ENCODE measurements at places on chromosomes 11 and 22.

DNA sequence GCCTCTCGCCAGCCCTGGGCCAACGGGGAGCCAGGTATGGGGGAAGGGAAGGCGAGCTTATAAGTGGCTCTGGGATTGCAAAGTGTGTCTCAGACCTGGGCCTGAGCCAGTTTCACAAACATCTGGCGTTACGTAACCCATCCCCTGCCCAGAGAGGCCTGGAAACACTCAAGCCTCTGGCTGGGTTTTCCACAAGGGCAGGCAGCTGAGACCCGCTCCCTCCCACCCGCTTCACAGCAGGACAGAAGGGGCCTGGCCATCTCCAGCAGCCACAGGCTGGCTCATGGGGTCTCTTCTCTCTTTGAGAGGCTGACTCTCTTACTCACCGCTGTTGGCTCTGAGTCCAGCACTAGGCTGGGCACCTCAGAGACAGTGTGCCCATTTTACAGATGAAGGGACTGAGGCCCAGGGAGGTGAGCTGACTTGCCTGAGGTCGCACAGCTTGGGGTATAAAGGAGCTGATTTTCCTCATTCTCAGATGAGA, 44.5 kb downstream of the TRIOBP start:
- DNase-seq = peak; percentile 20

GRCh38 chr22:38098410-38099249, 11.9 kb downstream of the BAIAP2L2 start:
- DNase-seq = no peak

DNA sequence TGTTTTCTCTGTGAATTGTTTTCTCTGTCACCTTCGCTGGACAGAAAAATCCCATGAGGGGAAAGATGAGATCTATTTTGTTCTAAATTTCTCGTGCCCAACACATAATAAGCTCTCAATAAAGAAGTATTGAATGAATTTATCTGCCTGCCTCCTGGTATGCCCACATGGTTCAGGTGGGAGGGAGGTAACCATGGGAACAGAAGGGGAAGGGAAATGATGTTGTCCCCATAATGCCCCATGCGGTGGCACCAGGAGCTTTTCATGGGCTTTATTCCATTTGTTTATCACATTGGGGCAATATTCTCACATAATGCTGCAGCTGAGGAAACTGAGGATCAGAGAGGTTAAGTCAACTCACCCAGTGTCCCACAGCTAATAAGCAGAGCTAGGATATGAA, 8.7 kb downstream of the USH1C start:
- DNase-seq = no peak

DNA sequence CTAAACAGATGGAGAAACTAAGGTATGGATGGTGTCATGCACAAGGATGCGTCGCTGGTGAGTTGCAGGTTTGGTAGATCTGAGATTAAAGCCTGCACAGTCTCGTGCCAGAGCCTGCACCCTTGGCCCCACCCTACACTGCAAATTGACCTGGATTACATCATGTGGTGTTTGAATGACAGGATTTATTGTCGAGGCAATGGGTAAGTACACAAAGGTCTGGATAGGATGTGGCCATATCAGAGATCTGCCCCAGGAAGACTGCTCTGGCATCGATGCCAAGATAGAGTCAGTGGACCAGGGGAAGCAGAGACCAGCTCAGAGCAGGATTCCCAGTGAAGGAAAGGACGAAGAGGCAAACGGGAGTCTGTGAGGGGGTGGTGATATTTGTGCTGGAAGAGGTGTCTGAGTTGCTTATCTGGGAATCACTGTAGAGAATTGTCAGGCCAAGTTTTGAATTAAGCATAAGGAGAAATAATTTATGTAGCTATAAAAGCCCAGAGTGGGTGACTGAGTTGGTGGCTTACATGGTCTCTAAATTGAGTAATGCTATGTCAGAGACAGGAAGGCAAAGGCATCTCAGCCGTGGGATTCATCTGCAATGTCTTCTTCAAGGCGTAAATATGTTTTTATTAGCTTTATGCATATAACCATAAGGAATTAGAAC, 499.6 kb upstream of the B3GAT1 start:
- no peak for DNase-seq

GRCh38 chr11:128757886-128758612, 64.2 kb downstream of the FLI1 start:
- DNase-seq = no peak

DNA sequence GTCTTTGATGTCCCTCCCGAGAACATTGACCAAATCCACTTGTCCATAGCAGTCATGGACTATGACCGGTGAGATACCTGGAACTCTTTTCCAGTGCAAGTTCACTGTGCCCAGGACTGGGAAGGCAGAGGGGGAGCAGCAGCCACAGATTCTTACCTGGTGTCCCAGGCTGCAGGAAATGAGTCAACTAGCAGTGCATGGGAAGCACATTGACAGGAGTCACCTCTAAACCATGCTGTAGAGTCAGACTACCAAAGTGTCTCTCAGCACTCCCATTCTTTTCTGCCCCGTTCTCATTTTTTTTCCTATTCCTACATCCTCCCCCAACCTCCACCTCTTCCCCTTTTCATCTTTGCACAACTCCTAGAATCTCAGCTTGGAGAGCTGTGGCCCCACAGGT, 67.2 kb upstream of the OLFML1 start:
- DNase-seq = peak; percentile 20

DNA sequence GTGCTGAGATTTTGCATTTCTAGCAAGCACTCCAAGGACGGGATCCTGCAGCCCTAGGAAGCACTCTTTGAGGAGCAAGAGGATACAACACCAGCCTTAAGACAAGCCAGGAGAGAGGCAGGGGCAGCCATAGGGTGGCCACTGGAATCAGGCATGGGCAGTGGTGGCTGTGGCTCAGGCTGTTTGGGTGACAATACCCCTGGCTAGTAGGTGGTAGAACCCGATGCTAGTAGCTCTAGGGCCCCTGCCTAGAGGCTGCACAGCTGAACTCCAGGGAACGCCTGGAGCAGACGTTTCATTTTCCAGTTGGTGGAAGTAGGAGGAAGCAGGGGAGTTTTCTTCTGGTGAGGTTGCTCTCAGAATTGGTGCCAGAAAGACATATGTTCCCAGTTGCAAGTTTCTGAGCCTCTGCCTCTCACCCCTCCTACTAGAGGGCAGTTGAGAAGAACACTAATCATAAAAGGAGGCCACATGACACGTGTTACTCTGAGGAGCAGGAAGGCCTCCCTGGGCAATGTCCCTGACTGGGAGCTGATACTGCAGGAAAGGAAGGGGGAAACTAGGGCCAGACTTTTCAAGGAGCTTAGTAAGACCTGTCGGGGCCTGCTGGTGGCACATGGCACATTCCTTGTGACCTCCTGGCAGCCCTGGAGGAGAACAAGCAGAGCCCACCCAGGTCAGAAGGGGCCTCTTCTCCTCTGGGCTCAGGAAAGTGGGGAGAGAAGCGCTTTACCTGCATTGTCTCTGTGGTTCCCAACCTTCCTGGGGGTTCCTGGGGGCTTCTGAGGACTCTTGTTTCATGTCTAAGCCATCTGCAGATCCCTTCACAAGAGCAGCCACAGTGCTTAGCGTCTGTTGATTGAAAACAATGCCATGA, 56.6 kb upstream of the DRD2 start:
- DNase-seq = no peak

- DNase-seq = no peak
Measured at GRCh38 chr22:23267226-23268043, 87.1 kb downstream of the BCR start.

DNA sequence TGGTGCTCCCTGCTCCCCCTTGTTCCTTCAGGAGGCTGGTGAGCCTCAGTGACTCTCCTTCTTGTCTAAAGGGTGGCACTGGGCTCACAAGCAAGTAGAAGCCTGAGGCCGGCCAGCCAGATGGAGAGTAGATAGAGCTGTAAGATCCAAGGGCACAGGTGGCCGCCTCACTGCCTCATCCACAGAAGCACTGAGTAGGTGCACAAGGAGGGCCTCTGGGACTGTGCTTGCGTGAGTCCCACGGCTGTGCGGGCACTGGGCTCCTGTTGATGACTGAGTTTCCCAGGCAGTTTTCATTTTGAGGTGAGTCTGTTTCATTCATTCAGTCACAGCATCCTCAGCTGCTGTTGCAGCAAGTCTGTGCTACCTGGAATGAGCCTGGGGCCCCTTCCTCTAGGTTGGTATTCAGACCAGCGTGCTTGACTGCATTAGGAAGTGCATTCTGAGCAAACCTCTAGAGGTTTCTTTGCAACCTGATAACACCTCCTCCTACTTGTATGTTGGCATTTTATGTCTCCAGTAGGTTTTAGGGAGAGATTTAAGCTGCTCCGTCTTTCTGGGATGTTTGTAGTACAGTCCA, 184.0 kb downstream of the TBC1D22A start:
- DNase-seq = no peak

DNA sequence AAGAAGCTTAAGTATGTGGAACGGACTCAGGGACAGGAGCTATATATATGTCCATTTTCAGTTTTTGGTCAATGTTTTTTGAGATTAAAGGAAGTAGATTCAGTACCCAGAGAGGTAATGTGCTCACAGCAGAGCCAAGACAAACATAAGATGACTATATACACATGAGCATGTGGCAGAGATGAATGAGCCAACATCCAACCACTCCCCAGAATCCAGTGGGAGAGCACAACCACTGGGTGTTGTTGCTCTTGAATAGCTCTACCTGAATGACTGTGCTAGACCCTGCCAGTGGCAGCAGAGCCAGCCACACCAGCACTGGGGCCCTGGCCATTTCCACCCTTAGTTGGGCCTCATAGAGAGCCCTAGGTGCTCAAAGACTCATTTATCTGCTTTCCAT, 10.7 kb upstream of the SYTL2 start:
- peak; percentile 60 for DNase-seq

GRCh38 chr22:36028646-36029405, at the start of gene RBFOX2:
TSS of gene RBFOX2 (minus strand) at chr22:36028824. CDS start at chr22:36028425, 399 bp downstream.
- peak; percentile 77 for DNase-seq

GRCh38 chr11:74842967-74843366, 94.3 kb downstream of the RNF169 start:
- DNase-seq = no peak

- no peak for DNase-seq
Measured at GRCh38 chr22:26225207-26225606, 55.9 kb downstream of the SEZ6L start.

GRCh38 chr11:76783896-76784813, 999 bp downstream of the TSKU start:
- peak; percentile 69 for DNase-seq

GRCh38 chr22:35727436-35727835, 9.8 kb downstream of the APOL5 start:
- DNase-seq = no peak

GRCh38 chr22:21000207-21000986, 1.5 kb downstream of the THAP7 start:
- no peak for DNase-seq

GRCh38 chr11:10909141-10909883, 51.5 kb upstream of the ZBED5 start:
- DNase-seq = no peak

- DNase-seq = no peak
Measured at GRCh38 chr22:28024422-28024888, 105.4 kb upstream of the PITPNB start.

- no peak for DNase-seq
Measured at GRCh38 chr11:79157738-79158137, 283.1 kb downstream of the TENM4 start.

DNA sequence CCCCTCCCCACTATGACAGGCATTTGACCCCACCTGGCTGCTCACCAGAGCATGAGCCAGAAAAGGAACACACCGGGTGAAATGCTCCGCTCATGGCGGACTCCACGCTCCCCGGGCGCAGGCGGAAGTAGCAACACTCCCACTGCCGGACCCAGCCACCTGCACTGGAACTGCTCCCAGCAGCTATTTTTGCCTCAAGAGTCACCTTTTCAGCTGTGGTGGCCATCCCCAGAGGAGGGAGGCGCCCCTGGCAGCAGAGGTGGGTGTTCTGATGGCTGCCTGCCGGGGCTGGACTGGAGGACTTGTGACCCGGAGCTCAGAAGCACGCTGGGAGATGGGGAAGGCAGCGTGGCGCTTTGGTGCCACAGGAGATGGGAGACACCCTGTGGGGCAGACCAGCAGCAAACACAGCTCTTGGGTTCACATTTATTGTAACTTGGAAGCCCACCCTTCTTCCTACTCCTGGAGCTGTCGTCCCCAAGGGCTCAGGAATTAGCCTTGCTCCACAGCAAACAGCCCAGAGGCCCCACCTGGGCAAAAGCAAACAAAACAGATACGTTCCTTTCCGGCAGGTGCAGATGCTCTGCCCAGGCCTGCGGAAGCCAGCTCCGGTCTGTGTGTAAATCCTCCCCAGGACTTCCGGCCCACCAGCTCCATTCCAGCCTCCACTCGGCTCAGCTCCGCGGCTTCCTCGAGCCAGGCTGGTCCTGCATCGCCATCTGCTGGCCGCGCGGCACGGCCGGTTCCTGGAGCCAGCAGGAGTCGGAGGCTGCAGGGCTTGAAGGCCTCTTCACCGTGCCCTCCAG, 3.7 kb downstream of the RPS19BP1 start:
- peak; percentile 82 for DNase-seq

- no peak for DNase-seq
Measured at GRCh38 chr11:1289211-1289935, 20.1 kb downstream of the TOLLIP start.

DNA sequence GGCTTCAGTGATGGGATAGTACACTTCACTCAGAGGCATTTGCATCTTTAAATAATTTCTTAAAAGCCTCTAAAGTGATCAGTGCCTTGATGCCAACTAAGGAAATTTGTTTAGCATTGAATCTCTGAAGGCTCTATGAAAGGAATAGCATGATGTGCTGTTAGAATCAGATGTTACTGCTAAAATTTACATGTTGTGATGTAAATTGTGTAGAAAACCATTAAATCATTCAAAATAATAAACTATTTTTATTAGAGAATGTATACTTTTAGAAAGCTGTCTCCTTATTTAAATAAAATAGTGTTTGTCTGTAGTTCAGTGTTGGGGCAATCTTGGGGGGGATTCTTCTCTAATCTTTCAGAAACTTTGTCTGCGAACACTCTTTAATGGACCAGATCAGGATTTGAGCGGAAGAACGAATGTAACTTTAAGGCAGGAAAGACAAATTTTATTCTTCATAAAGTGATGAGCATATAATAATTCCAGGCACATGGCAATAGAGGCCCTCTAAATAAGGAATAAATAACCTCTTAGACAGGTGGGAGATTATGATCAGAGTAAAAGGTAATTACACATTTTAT, 4.6 kb downstream of the MALAT1 start:
- no peak for DNase-seq

GRCh38 chr11:119195680-119196079, 10.4 kb downstream of the NHERF4 start:
- no peak for DNase-seq

DNA sequence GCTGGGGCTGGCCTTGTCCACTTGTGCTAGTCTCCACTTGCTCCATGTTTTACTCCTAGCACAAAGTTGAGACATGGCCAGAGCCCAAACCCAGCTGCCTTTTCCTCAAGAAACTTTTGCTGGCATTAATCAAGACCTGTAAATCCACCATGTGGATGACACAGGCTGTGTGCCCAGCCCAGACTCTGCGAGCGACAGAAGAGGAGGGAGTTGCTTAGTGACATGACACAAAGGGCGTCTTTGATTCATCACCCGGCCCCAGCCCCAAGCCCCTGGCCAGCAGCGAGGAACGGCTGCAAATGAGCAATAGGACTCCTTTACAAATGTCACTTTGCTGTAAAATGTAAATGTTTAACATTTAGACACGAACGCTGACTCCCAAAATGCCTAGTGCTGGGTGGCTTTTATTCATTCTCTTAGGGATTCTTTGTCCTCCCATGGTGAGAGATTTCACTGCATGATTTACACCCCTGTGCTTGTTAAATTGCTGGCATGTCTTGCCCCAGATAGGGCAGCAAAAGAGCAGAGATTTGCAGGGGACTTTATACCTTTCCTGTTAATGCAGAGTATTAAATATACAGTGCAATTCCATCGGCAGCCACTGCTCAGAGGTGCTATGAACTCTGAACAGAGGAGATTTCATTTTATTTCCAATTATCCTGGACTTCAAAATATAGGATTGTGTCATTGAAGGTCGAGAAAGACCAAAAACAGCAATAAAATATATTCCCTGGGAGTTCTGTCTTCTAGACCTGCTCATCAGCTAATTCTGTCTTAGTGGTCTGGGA, 263.6 kb upstream of the NCAM1 start:
- DNase-seq = no peak

All from epithelial cell of prostate (primary cell).